ENCODE measurements at places on chromosomes 6 and 20. TPM values are rescaled to one million over a fixed set of nuclear protein-coding genes. Genes with fewer than 3 reads are reported as not detected.

- DNase-seq = no peak
These were observed 57.2 kb upstream of the ANKEF1 start for GRCh38 chr20:9977629-9978028.

DNA sequence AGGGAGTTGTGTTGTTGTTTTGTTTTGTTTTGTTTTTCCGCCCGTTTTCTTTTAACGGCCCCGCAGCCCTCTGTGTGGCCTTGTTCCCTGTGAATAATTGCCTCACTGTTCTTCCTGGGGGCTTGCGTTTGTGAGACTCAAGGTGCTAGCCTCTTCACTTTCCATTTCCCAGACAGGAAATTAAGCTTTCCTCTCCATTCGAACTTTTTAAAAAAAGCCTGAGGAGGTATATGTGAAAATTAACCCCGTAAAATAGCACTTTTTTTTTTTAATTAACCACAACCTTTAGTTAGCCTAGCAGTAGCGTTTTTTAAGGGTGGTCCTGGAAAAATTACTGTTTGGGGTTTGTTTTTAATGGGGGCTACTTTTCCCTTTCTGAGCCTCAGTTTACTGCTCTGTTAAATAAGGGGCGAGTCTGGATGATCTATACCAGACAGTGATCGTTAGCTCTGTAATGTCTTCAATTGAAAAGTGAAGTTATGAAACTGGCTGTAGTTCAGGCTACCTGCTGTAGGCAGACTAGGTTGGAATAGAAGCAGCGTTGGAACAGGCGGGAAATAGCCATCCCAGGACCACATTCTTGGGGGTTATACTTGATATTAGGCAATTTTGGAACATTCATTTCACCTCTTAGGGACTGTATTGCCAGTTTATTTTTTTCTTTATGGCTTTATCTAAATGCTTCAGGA, 1.7 kb downstream of the STX16 start:
- DNase-seq = no peak

DNA sequence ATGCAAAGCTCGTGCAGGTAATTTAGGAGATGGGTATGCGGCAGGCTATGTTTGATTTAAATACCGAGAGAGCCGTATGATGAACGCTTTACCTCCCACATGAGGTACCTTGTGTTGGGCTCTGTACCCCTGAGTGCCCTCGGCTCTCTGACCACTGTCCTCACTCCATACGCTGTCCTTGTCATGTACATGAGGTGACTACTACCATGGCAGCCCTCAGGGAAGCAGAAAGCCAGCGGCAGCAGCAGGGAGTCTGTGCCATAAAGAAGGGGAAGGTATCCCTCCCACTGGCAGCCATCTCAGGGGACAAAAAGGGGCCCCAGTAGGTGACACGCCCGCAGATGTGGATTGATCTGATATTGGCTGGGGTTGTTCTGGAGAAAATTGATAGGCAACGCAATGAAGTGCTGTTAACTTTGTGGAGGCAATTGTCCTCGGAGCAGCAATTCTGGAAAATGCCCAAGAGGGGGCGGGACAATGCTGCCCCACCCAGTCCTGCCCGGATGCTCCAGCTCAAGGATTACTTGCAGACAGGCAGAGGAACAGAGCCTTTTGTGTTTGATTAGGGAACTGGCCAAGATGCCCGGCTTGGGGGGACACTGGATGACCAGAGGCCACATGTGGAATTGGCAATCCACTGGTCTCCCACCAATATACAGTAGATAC, 38.0 kb upstream of the HSF2 start:
- DNase-seq = no peak

DNA sequence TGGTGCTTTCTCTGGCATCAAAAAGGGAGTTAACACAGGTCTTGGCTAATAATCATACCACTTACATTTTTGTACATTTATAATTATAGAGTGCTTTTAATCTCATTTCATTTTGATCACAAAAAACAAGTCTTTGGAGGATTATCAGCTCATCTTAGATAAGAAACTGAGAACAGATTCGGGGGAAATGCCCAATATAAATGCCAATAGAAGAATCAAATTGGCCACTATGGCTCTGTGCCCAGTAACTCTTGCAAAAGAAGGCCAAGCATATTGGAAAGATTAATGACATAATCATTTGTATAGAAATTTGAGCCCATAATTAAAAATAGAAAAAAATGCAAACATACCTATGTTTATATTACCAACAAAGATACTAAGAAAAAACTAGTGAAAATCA, 42.5 kb downstream of the IPCEF1 start:
- no peak for DNase-seq

Gene ADISSP
- total RNA-seq = 27.9 TPM

- no peak for DNase-seq
These were observed 717.9 kb upstream of the POU3F2 start for GRCh38 chr6:98116455-98116854.

Gene AK9
- total RNA-seq = 5.0 TPM

GRCh38 chr6:5744497-5744896, 262.2 kb downstream of the NRN1 start:
- DNase-seq = no peak

Gene SEMG1
- total RNA-seq = not detected

Gene SUPT3H
- total RNA-seq = 8.7 TPM

GRCh38 chr20:50478162-50478990, 31.8 kb upstream of the PTPN1 start:
- DNase-seq = peak; percentile 83

Gene DEFB124
- total RNA-seq = not detected

Gene PTCHD4
- not detected for total RNA-seq

GRCh38 chr6:13226071-13226470, 102.3 kb downstream of the TBC1D7 start:
- DNase-seq = no peak

Gene SMOC2
- total RNA-seq = not detected

DNA sequence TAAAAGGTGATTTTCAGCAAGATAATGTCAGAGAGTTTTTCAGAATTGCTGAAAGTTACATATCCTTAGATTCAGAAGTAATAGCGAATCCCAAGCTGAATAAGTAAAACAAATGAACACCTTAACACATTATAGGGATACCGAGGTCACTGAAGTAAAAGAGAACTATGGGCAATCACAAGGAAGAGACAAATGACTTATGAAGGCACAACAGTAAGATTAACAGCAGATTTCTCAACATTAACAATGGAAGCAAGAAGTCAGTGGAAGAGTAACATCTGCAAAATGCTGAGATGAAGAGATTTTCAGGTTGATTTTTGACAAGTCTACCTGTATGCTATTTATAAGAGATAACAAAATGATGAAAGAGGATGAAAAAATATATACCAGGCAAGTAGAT, 86.1 kb upstream of the EZR start:
- no peak for DNase-seq

DNA sequence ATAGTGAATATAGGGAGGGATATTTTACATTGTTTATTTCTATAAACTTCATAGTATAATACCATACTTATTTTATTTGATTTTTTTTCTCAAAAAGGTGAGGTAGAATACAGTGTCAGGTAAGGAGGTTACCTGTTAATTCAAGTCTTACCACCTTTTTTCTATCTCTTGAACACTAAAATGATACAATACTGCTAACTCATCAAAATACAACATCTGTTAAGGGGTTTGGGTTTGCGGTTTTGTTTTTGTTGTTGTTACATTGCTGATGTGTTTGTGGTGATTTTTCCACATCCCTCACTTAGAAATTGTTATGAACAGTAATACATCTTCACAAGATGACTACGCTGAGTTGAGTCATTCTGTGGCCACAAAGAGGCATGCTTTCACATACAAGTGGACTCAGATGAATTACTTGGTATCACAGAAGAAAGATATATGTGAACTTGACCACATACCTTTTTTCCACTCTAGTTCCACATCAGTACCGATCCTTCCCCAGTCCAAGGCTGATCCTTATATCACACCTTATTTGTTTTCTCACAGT, 139.4 kb upstream of the ID4 start:
- no peak for DNase-seq

DNA sequence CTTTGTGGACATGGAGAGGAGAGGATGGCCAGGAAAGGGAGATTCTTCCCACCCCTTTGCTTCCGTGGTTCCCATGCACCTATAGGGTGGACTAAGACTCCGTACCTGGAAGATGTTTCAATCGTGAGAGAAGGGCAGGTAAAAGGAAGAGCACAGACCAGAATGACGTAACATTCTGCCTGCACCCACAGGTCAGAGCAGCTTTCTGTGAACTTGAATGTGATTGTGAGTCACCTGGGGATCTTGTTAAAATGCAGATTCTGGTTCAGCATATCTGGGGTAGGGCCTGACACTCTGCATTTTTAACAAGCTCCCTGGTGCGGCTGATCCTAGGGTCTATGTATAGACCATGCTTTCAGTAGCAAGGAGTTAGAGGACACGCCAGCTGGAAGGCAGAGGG, 164.1 kb upstream of the SGK1 start:
- no peak for DNase-seq

Gene POLH
- 80.3 TPM for total RNA-seq

- no peak for DNase-seq
These were observed 104.9 kb downstream of the TULP4 start for GRCh38 chr6:158416883-158417759.

GRCh38 chr6:54903884-54904283, 57.3 kb downstream of the FAM83B start:
- DNase-seq = no peak

Gene PREX1
- 81.0 TPM for total RNA-seq

Gene DAAM2
- not detected for total RNA-seq

Data from activated CD4-positive, alpha-beta T cell treated with anti-CD3 and anti-CD28 coated beads, Interleukin-2, amount 10 ng/mL, durations not matched to agents 7 days and 5 days (primary cell).